ENCODE measurements at places on chromosomes 6 and 20. TPM values are rescaled to one million over a fixed set of nuclear protein-coding genes. Genes with fewer than 3 reads are reported as not detected.

DNA sequence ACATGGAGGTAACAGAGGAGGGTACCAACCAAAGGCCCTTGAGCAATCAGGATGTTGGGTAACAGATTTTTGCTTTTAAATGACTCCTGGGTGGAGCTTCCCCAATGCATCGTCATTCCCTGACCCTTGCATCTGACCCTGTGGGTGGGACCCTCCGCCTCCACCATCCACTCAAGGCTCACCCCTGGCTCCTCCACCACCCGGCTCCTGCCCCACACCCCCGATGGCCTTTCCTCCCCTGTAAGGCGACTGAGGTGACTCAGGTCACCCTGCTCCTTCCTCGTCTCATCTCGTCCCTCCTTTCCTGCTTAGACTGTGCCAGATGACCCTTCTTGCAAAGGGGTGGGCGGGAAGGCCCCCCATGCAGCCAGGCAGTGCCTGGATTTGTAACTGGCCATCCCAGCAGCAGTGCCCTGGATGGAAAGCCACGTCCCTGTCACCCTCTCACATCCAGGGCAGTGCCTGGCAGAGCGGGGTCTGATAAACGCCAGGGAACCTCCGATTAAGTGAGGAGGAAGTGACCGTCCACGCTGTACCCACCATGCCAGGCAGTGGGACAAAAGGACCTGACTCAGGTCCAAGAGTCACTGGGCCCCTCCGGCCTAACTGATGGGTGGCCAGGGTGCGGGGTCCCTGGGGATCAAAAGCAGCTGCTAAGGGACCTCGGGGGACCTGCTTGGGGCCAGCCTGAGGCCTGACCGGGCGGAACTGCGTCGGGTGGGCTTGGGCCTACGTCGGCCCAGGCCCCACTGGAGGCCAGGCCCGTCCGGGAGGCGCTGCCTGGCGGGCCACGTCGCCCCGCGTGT lies 624 bp upstream of the NPEPL1 start:
- peak overlapping the region; percentile 53 for H3K27ac ChIP-seq
- peak; percentile 7 for DNase-seq
- peaks cover 13% of the 10 kb centered on the region for H3K4me1 ChIP-seq
- H3K4me3 ChIP-seq, result peak overlapping the region; percentile 39
- peaks cover 7% of the 10 kb centered on the region for H3K36me3 ChIP-seq

- no peak overlapping the region for H3K27ac ChIP-seq
- DNase-seq, result no peak
- no peak overlapping the region for H3K4me3 ChIP-seq
- peaks cover 60% of the 10 kb centered on the region for H3K4me1 ChIP-seq
- H3K27me3 ChIP-seq, result no peaks in the 10 kb centered on the region
These were observed 13.6 kb downstream of the E2F3 start for GRCh38 chr6:20415304-20415703.

DNA sequence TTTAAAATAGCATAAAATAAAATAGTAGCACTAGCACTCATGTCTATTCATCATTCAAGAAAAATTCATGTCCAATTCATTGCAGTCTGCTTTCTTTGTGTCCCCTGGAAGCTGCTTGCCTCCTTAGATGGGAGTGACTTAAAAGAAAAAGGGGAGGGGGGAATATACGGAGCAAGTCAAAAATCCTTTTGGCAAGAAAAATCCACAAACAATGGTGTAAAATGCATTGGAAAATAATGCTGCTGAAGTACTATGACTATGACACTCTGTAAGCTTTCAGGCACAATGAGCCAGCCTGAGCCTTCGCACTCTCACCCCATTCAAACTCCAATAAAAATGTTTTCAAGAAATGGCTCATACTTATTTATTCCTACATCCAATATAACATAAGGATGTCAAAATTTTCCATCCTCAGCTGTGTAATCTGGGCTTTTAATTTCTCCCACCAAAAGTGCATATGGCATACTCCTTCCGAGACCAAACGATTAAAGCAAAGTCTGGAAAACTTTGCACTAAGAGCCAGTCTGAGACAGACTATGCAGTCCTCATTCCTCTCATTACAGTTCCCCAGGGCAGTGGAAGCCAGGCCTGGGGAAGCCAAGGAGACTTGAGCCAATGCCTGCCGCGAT lies 790 bp downstream of the NEDD9 start:
- DNase-seq, result no peak
- no peaks in the 10 kb centered on the region for H3K27me3 ChIP-seq
- peaks cover 59% of the 10 kb centered on the region for H3K4me1 ChIP-seq
- peak overlapping the region; percentile 95 for H3K27ac ChIP-seq

DNA sequence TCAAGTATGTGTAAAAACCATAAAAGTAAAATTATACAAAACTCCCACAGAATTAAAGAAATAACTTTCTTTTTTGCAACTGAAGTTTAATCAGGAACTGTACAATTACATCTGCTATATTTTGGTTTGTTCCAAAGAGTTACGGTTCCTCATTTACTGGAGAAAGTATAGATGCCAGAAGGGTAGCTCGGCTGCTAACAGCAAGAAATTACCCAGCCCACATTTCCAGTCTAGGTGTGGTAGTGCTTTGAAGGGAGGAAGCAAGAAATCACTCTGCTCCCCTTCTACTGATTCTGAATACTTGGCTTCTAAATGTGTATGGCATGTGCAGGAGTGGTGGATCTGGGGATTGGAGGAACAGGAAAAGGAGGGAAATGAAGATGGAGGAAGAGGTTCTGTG lies 441.3 kb downstream of the CDC5L start:
- H3K4me1 ChIP-seq, result peaks cover 18% of the 10 kb centered on the region
- H3K27ac ChIP-seq, result peak overlapping the region; percentile 1
- no peaks in the 10 kb centered on the region for H3K27me3 ChIP-seq
- peaks cover 6% of the 10 kb centered on the region for H3K36me3 ChIP-seq

Gene NOX3
- total RNA-seq, result not detected

Gene PCSK2
- total RNA-seq, result not detected

Gene PKHD1
- total RNA-seq, result 0.04 TPM

GRCh38 chr6:129614464-129614863 lies 95.5 kb downstream of the ARHGAP18 start:
- DNase-seq, result no peak
- H3K4me3 ChIP-seq, result no peak overlapping the region
- no peaks in the 10 kb centered on the region for H3K27me3 ChIP-seq

DNA sequence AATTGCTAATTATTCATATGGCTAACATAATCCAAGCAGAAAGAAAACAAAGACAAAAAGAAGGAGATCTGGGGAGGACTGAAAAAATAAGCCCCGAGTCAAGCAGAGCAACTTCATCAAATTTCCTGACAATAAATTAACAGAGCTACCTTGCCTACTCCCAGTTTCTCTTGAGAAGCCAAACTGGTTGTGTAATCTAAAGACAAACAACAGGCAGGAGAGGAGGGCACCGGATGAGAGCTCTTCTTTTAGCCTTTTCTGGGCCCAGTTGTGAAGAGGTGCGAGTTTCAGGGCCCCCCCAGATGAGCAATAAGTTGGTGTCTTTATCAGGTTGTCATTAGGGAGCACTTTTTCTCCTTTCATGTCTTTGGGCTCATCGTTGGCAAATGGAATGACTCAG lies 197.1 kb upstream of the PCSK2 start:
- no peaks in the 10 kb centered on the region for H3K27me3 ChIP-seq
- H3K4me3 ChIP-seq, result no peak overlapping the region
- DNase-seq, result no peak
- H3K27ac ChIP-seq, result no peak overlapping the region
- no peaks in the 10 kb centered on the region for H3K4me1 ChIP-seq
- H3K36me3 ChIP-seq, result no peaks in the 10 kb centered on the region

DNA sequence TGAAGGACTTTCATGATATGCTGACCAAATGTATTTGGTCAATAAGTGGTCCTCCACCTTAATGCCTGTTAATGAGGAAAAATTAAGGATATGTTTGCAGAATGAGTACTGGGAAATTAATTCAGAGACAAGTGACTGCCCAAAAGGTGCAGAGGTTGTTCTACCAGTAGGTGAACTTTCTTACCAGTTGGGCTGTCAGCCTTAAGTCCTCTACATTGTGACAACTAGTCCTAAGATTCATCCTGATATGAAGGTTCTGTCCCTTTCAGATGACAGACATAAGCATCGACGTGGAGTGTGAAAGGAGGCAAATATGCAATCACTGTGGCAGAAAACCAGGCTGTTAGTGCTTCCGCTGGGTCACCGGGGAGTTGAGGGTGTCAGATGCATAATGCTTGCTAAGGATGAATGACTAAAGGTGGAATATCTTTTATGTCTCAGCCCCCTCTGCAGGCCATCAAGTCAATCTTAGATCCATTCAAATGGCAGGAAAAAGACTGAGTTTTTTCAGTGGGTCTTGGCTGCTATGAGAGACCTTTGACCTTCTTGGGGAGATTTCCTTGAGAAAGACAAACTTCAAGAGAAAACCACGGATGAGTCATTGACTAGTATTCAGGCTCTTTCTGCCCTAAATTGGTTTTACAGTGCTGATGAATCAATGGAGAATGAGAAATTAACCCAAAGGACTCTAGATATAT lies 226.0 kb downstream of the TPBG start:
- no peak overlapping the region for H3K27ac ChIP-seq
- H3K27me3 ChIP-seq, result peaks cover 2% of the 10 kb centered on the region
- H3K4me3 ChIP-seq, result no peak overlapping the region
- DNase-seq, result peak; percentile 9
- H3K4me1 ChIP-seq, result no peaks in the 10 kb centered on the region

DNA sequence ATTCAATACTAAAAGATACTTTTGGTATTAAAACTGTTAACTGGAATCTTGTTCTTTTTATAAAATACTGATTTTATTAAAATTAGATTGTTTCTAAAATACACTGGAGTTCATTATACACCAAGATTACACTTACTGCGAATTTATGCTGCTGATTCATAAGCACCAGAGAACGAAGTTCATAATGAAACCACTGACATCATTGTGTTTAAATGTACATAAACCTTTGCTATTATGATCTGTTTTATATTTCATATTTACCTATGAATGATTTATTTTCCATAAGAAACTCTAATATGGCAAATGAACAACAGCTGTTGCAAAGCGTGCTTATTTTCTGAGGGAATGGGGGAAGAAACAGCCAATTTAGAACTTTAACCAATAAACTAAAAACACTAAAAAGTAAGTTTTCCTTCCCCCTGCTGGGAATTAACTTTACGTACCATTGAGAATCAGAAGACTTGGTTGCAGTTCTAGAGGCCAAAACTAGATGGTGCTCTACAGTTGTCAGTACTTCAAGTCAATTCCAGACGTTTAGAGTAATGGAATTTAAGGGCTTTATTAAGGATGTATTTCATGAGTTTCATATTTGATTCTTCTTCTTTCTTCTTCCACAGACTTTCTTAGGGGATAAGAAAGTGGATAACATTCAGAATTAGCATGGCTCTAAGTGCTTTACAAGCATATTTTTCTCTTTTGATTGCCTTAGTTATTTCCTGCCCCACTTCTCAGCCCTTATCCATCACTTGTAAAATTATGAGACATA lies 30.8 kb upstream of the COL19A1 start:
- DNase-seq, result no peak
- H3K27me3 ChIP-seq, result no peaks in the 10 kb centered on the region
- H3K4me1 ChIP-seq, result peaks cover 4% of the 10 kb centered on the region
- H3K4me3 ChIP-seq, result no peak overlapping the region
- no peak overlapping the region for H3K27ac ChIP-seq

Data from activated CD4-positive, alpha-beta T cell treated with anti-CD3 and anti-CD28 coated beads for 36 hours (primary cell).